CD8-positive, alpha-beta memory T cell (primary cell): ENCODE measurements at places on chromosomes 2 and 18.

- no peak overlapping the region for H3K27ac ChIP-seq
- H3K4me1 ChIP-seq: no peaks in the 10 kb centered on the region
- no peaks in the 10 kb centered on the region for H3K36me3 ChIP-seq
- H3K4me3 ChIP-seq: no peak overlapping the region
- no peak for DNase-seq
Observed at GRCh38 chr2:20122864-20123263, 71.4 kb upstream of the LAPTM4A start.

DNA sequence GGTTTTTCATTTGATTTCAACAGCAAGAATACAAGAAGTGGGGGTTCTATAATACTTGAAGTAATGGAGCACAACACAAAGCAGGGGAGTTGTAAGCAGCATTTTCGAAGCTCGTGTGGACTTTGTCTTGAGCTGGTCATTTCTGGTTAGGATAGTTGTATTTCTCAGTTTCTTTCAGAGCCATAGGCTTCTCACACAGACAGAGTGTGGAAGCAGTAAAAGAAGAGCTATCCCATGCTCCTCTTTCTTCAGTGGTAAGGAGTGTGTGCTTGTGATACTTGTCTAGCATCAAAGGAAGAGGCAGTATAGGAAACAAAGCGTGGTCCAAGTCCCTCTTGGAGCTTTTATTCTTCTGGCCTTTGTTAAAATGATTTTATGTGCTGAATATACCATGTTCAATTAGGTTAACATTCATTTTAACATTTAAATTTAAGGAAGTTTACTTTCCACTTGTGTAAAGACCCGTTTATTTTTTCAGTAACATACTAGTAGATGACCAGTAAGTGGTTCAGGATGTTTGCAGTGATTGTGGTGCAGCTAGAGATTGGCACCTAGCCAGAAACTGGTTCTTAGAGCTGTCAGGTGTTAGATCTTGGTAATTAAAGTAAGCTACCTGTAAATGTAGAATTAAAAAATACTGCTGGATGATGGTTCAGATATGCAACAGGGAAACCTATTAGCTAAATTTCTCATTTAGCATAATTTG lies 14.6 kb downstream of the CCNYL1 start:
- H3K36me3 ChIP-seq: no peaks in the 10 kb centered on the region
- DNase-seq: no peak
- no peaks in the 10 kb centered on the region for H3K27me3 ChIP-seq
- H3K27ac ChIP-seq: no peak overlapping the region
- H3K4me3 ChIP-seq: no peak overlapping the region

DNA sequence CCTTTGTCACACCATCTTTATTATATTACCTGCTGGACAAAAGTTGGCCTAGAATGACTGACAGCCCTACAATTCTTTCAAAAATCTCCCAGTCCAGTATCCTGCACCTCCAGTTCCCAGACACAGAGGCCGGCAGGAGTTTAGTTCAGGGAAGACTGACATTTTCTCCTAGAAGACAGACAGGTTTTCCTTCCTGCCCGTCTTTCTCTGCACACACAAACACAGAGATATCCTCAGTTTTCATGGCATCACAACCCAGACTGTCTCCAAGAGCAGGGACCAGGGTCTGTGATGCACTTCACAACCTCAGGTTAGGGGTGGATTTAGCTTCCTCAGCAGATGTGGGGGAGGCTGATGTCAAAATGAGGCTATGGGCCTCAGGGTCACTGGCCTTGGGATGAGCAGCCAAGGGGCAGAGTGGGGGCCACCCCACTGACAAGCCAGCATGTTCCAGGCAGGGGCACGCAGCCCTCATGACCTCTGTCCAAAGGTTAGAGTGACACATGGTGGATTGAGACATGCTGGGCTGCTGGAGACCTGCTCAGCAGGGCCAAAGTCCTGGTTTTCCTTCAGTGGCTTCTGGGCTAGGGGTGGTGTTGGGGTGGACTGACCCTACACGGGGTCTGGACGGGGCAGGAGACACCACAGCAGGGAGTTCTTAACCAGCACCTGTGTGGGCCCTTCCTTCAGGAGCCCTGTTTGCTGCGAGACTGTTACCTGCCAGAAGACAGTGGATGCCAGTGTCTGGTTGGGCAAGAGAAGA lies 70.5 kb downstream of the SFXN5 start:
- H3K4me1 ChIP-seq: no peaks in the 10 kb centered on the region
- H3K4me3 ChIP-seq: no peak overlapping the region
- DNase-seq: no peak
- H3K27ac ChIP-seq: no peak overlapping the region
- no peaks in the 10 kb centered on the region for H3K27me3 ChIP-seq

DNA sequence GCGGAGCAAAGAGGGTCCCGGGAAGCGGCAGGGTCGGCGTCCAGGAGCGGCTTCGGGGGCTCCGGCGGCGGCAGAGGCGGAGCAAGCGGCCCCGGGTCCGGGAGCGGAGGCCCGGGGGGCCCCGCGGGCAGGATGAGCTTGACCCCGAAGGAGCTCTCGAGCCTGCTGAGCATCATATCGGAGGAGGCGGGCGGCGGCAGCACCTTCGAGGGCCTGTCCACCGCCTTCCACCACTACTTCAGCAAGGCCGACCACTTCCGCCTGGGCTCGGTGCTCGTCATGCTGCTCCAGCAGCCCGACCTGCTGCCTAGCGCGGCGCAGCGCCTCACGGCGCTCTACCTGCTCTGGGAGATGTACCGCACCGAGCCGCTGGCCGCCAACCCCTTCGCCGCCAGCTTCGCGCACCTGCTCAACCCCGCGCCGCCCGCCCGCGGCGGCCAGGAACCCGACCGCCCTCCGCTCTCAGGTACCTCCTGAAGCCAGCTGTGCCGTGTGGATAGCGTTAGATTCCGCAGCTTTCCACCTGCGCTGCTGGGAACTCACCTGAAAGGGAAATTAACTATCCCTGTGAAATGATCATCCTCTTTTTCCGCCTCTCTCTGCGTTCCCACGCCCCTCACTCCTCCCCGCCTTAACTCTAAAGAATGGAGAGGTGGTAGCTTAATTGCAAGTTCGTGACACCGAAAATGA lies 472 bp downstream of the CNOT11 start:
- H3K36me3 ChIP-seq: no peaks in the 10 kb centered on the region
- H3K4me1 ChIP-seq: peaks cover 36% of the 10 kb centered on the region
